ENCODE measurements at places on chromosomes 1 and 21.

DNA sequence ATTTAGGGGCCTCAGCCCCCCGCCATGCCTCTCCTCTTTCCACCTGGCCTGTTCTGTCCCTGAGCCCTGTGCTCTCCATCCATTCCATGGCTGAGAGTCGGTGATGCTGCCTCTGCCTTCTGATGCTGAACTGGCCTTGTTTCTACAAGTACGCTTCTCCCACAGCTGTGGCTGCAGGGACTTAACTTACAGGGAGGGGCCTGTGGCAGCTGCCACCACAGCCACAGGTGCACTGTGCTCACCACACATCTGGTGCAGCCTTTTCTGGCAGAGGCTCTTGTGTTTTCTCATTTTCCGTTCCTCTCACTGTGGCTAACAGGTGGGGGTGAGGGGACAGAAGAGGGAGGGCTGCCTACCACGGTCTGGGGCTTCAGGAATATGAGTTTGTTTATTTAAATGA lies 4.2 kb downstream of the FMO1 start:
- no peak for DNase-seq

- no peak for DNase-seq
Observed at GRCh38 chr1:15337656-15338402, 71.9 kb upstream of the EFHD2 start.

- no peak for DNase-seq
Observed at GRCh38 chr1:233489411-233489810, 124.5 kb upstream of the KCNK1 start.

- DNase-seq = no peak
Observed at GRCh38 chr1:192265516-192266173, 51.1 kb upstream of the RGS21 start.

DNA sequence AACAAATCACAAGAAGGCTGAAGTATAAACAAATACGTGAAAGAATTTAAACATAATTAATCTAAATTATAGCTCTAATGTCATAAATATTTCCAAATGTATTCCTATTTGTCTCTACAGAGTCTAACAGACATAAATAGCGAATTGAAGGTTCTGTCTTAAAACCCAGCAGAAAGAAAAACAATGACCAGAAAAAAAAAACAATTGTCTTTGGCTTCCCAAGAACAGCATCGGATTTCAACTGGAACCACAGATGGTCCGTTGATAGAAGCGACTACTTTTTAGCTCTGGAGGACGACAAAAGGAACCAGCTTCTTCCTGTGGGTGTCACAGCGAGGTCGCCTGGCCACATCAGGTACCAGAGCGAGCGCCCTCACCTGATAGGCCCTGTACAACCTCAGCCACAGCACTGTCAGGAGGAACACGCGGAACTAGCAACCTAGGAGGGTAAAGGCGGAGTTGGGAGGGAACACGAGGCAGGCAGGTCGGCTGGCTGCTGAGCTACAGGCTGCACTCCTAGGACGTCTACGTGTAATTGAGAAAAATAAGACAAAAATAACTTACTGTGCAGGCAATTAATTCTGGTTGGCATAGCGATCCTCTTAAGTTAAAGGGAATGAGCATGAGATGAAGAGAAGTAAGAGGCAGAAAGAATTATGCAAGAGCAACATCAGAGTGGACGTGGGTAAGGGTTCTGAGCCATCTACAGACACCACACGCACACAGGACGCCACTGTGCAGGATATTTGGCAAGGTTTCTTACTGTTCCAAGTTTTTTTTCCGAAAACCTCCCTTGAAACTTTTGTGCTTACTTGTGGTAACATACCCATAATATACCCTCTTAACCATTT lies 16.7 kb upstream of the PRDM15 start:
- DNase-seq = peak; percentile 27

- DNase-seq = no peak
Observed at GRCh38 chr1:31814631-31815306, 1.1 kb downstream of the SPOCD1 start.

DNA sequence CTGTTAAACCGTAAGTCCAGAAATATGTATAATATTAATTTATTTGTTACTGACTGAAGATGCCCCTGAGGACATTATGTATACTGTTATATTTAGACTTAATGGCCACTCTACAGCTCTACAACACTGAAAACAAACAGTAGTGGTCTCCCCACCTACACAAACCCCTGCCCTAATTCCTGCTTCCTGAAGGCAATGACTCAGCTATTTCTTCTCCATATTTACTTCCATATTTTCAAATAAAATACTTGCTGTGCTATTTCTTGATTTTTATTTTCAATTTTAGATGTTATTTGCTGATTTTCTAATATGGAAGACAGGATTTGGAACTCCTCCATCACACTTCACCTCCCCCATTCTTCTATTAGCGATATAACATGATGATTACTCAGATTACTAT lies 97.6 kb downstream of the PCNX2 start:
- DNase-seq = no peak

GRCh38 chr1:31154000-31154631 lies 85.6 kb downstream of the NKAIN1 start:
- DNase-seq = no peak

GRCh38 chr1:192485692-192486436 lies 89.7 kb upstream of the RGS1 start:
- no peak for DNase-seq

GRCh38 chr1:185075476-185075875 lies 30.1 kb downstream of the RNF2 start:
- DNase-seq = no peak

DNA sequence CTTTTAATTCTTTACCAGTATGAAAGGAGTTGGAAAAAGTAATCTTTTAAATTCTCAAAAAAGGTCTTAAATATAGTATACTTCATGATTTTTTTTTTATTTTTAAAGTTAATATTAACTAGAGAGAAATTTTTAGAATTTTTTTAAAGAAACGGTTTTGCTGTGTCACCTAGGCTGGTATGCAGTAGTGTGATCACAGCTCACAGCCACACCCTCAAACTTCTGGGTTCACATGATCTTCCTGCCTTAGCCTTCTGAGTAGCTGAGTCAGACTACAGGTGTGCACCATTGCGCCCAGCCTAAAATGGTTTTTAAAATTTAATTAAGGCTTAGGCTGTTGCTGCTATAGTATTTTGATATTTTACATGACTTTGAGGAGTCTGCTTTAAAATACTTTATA lies 52.4 kb downstream of the TLCD4 start:
- no peak for DNase-seq

- DNase-seq = no peak
Observed at GRCh38 chr1:243842978-243843511, 7.0 kb downstream of the AKT3 start.

DNA sequence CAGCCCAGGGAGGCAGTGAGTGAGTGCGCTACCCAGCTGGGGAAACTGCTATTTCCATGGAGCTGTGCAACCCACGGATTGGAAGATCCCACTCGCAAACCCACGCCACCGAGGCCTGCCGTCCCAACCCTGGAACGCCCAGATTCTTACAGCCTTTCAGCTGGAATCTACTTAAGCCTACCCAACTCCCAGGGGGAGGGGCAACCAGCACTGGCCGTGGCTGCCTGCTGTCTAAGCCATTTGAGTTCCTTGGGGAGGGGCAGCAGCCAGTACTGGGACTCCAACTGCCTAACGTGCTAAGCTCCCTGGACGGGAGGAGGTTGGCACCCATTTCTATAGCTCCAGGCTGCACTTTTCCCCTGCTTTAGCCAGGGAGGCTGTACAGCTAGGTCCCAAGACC lies 27.1 kb upstream of the ZNF669 start:
- no peak for DNase-seq

DNA sequence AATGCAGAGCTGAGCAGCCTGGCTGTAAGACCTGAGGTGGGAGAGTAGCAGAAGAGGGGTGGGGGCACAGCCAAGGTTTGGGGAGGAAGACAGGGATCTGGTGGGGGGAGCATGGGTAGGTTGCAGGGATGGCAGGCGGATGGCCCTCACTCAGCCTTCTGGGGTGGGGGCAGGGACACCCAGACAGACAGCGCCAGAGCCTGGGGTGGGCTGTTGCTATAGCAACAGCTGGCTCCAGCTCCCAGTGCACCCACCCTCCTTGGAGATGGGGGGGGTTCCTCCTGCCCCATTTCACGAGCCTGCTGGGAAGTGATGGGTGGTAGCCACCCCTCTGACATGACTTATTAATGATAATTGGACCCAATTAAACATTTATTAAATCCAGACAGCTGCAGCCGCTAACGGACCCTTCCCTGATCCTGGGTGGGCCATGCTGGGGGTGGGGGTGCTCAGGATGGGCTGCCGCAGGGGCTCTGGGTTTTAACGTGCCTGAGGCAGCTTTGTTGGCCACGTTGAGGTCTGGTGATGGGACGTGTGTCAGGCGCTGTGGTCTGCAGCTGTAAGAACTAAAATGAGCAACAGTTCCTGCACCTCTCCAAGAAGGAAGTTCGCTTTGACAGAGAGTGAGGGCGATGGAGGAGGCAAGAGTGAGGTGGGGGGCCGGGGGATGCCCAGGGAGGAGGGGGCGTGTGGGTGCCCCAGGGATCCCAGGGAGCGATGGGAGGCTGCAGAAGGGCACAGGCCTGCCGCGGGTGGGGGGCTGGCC lies 19.4 kb downstream of the AGRN start:
- no peak for DNase-seq

DNA sequence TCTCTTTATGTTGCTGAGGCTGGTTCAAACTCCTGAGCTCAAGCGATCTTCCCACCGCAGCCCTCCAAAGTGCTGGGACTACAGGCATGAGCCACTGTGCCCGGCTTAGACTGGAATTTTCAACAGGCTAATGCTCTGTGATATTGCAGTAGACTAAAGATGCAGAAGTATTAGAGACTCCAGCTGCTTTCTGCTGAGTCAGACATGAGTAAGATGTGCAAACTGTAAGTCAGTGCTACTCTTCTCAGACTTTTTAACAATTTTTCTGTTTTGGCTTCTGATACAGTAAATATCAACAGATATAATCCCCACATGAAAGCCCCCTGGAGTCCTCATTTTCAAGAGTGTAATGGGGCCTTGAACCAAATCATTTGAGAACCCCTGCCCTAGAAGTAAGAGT lies 29.3 kb upstream of the NLRP3 start:
- no peak for DNase-seq

DNA sequence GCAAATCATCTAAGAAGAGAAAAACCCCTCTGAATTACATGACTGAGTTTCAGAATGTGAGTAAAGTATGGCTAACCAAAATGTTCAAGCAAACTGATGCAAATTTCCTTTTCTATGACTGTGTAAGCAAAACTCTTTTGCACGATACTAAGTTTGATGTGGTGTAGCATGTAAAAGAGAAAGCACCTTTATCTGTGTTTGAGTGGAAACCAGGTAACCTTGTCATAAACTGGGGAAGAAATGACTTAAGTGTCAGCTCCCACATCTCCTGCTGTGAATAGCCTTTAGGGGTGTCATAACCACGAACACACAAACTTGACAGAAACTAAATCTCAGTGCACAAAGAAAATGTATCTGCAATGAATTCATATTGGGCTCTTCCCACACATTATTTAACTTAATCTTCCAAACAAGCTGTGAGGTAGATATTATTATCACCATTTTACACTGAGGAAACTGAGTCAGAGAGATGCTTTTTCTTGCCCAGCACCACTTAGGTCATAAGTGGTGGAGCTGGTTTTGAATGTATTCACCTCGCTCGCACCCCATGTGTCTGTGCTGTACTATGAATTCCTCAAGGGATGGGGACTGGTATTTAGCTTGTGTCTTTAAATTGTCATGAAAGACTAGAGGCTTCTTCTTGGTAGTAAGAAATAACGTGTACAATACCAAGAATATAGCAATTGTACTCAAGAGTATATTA lies 32.9 kb upstream of the IL12RB2 start:
- no peak for DNase-seq

GRCh38 chr21:38489729-38490128 lies 8.5 kb downstream of the ERG start:
- no peak for DNase-seq

DNA sequence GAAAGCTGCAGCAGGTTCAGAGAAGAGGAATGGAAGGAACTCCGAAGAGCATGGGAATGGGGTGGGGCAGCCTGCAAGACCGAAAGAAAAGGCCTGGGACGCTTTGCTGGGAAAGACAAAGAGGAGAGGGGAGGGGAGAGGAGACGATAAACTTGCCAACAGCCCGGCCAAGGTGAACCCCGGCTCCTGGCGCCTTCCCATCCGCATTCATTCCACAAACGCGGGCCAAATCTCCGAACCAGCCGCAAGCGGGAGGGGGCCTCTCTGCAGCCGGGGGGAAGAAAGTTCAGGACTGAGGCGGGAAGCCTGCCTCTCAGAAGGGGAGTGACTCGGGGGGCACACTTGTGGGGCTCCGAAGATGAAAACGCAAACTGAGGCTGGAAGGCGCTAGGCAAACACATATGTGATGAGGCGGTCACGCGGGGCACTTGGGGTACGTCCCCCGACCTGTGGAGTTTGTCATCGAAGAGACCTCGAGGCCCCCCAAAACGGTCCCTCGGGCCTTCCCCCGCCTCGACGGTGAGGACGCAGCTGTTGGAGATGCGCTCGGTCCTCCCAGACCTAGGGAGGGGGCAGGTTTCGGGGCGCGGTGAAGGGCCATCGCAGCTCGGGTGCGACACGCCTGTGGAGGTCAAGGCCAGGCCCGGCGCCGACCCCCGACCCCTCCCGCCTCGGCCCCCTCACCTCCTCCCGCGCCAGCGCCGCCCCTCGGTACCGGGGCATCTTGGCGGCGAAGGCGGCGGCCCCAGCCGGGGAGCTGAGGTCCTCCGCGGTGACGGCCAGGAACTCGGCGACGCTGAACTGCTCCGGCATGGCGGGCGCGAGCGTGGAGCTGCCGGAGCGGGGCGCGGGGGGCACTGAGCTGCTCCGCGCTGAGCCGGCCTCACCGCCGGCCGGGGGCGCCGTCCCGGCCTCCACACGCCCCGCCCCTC lies at the start of gene ASAP3:
Gene ASAP3, minus strand, starts transcription at position 859 of the 932 bp plus-strand sequence. Its CDS starts 46 bp downstream, at position 813.
- DNase-seq = no peak

DNA sequence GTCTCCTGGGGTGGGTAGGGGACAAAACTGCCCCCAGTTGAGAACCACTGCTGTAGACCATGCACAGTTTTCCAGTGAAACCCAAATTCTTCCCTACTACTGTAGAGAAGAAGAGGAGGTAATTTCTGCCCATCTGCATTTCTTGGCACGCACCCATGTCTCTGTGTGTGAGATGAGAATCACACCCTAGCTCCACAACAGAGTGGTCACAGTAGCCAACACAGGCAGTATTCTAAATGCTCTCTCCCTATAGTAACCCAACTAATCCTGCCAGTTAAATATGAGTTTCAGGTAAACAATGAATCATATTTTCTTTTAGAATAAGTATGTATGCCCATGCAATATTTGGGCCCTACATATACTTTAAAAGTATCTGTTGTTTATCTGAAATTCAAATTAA lies 1.2 kb upstream of the CAPN2 start:
- no peak for DNase-seq

- no peak for DNase-seq
Observed at GRCh38 chr1:77583483-77583882, 99.0 kb downstream of the ZZZ3 start.

- DNase-seq = no peak
Observed at GRCh38 chr1:64093941-64094340, 109.5 kb upstream of the UBE2U start.
